ENCODE measurements at places on chromosomes 1 and 21. TPM values are rescaled to one million over a fixed set of nuclear protein-coding genes. Genes with fewer than 3 reads are reported as not detected.

Gene CD52
- total RNA-seq, result 4.7 TPM

Gene FCAMR
- total RNA-seq, result not detected

Gene GIPC2
- total RNA-seq, result 9.4 TPM

Gene CDC14A
- 20.6 TPM for total RNA-seq

Gene TRIM17
- total RNA-seq, result not detected

Gene KCNE2
- not detected for total RNA-seq

Gene IGFN1
- total RNA-seq, result not detected

Gene GBP1
- 12.9 TPM for total RNA-seq

All from subcutaneous adipose tissue (tissue), 4 donors.